Stomach (tissue), 19 donors: ENCODE measurements at places on chromosomes 16 and 17. TPM values are rescaled to one million over a fixed set of nuclear protein-coding genes. Genes with fewer than 3 reads are reported as not detected.

GRCh38 chr16:82995286-82995923 lies 368.6 kb downstream of the CDH13 start:
- DNase-seq: no peak

GRCh38 chr17:16945663-16946218 lies 26.2 kb downstream of the TNFRSF13B start:
- DNase-seq: no peak

- peak; percentile 90 for DNase-seq
Observed at GRCh38 chr17:28527859-28528258, 21.7 kb downstream of the FOXN1 start.

GRCh38 chr17:56257075-56257474 lies 103.8 kb downstream of the ANKFN1 start:
- DNase-seq: no peak

DNA sequence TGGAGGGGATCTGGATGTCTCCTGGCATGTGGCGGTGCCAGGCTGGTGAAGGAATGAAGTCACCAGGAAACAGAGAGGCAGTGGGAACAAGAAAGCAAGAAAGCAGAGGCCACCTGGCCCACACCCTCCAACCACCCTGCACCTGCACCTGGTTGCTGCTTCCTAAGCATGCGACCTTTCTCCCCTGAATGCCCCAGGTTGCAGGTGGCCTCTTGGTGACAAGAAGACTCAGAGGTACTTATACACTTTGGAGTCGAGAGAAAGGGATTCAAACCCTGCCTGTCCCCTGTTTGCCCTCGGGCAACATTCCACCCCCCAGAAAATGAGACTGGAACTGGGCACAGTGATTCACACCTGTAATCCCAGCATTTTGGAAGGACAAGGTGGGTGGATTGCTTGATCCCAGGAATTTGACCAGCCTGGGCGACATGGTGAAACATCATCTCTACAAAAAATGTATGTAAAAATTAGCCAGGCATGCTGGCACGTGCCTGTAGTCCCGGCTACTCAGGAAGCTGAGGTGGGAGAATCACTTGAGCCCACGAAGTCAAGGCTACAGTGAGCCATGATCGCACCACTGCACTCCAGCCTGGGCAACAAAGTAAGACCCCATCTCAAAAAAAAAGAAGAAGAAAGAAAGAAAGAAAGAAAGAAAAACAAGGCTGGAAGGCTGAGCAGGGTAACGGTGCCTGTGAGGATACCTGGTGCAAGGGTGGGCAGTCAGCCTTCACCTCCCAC lies 34.6 kb upstream of the TNRC6C start:
- DNase-seq: no peak

DNA sequence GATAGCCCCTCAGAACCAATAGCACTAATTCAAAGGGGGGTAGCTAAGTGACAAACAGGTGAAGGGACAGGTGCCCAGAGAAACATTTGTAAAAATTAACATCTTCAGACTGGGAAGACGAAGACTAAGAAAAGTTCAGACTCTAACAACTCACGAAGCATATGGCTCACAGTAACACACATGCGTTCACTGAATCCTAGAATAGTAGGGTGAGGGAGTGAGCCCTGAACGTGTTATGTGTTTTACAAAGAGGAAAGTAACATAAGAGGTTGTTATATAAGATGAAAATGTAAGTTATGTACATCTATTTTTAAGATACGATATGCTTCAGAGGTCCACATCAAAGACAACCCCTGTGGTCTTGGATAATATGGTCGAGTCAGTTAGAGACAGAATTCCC lies 15.2 kb downstream of the GSG1L2 start:
- DNase-seq: no peak

DNA sequence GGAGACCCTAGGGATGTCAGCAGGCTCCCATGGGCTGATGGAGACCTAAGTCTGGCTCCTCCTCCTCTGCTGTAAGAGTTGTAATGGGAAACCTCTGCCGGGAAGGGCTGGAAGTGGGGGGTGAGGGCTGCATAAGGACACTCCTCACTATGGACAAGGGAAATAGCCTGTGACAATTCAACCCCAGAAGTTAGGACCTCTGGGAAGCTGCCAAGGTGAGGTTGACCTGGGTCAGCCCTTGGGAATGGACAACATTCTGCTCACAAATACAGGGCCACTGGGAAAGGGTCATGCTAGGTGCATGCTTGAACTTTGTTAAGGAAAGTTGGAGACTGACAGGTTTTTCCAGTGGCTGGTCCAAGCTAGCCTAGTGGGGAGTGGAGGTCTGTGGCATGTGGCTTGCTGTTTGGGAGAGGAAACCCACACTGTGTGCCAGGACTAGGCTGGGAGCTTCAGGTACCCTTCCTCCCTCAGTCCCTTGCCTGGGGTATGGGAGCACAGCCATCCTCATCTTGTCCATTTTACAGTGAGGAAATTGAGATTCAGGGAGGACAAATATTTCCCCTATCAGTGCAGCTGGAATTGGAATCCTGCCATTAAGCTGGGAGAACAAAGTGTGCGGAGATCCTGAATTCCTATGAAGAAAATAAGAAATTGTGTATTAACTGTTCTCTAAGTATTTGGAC lies 190.4 kb downstream of the SALL1 start:
- DNase-seq: no peak

DNA sequence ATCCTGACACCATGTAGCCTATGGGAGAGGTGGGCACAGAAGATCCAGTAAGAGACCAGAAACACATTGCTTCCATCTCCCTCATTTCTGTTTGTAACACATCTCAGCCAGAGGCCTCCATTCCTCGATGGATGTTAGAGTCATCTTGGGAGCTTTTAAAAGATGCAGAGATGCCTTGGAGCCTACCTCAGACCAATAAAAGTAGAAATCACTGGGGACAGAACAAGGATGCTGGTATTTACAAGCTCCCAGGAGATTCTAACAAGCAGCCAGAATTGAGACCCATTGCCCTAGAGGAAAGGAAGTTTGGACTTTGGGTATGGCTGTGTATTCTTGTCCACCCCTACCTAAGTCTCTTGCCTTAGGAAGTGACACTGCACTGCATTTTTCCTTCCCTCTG lies 40.8 kb downstream of the HS3ST3A1 start:
- no peak for DNase-seq

GRCh38 chr17:50889528-50890118 lies 23.5 kb upstream of the TOB1 start:
- peak; percentile 23 for DNase-seq

- DNase-seq: no peak
Observed at GRCh38 chr17:56744721-56745120, 89.0 kb downstream of the C17orf67 start.

GRCh38 chr17:12386225-12386624 lies 279.5 kb upstream of the MYOCD start:
- DNase-seq: no peak

DNA sequence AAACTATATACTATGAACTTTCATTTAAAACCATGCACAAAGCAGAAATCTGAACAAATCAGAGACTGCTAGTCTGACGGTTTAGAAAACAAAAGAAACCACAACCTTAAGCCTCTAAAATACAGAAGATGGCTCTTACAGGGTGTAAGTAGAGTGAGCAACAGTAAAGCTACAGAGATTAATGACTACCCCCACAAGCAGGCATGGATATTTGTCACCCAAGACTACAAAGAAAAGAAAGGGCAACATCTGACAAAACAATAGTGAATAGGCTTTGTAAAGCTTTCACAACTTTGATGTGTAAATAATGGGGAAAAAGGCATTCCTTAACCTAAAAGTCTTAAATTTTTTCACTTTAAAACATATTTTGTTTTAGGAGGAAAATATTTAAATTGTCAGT lies 75.0 kb downstream of the SPAG9 start:
- DNase-seq: no peak

DNA sequence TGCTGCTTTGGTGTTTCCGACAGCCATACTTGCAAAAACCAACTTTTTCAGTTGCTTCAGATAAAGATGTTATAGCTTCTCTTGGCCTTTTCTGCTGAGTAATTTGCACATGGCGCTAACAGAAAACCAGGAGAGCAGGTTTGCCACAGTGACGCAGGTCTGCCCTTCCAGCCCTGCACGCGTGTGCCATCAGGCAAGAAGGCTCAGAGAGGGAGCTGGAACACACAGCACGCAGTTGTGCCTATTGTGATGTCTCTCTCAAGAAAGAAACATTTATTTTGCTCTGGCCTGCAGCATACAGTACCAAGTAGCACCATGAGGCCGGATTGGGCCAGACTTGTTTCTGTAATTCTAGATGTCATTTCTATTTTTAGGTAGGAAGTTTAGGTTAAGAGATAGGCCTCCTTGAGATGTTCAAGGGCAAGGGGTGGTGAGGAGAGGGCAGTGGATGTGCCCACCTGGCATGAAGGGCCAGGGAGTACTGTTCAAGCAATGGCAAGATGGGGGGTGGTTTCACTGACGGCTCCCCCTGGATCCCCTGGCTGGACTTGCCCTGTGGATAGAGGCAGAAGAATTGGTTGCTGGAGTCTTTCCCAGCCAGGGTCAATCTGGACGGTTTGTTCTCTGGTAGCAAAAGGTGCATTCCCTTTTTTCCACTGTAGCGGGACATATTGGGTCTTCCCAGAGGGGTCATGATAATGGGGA lies 1.9 kb downstream of the CBX2 start:
- peak; percentile 61 for DNase-seq

DNA sequence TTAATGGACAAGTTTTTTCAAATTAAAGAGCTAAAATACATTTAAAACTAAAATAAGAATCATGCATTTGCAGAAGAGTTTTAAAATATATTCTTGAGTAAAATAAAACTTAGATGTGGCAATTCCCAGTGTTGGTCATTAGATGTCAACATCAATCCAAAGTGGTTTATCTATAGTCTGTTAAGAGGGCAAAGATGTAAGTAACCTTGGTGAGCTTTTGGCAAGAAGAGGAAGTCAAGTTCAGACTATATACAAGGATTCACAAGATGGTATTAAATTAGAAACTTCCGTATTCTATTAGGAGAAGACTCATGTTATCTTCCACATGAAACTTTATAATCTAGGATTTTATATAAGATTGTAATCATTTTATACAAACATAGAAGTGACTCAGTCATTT lies 73.1 kb downstream of the CEP95 start:
- no peak for DNase-seq

ASPA gene
- 0.53 TPM for polyA plus RNA-seq
